Hair follicular keratinocyte (primary cell): ENCODE measurements at places on chromosomes 2 and 18. TPM values are rescaled to one million over a fixed set of nuclear protein-coding genes. Genes with fewer than 3 reads are reported as not detected.

The KCNJ3 gene
- not detected in 2 replicates for total RNA-seq

The SERPINB10 gene
- total RNA-seq, result 0.08 TPM in 1 of 2 replicates, not detected in the other

The XDH gene
- 33.5 and 87.8 TPM in 2 replicates for total RNA-seq

The CRYGC gene
- not detected in 2 replicates for total RNA-seq

The TLX2 gene
- total RNA-seq, result 0.08 TPM in 1 of 2 replicates, not detected in the other

The ABCG5 gene
- not detected in 2 replicates for total RNA-seq

The MC5R gene
- total RNA-seq, result not detected in 2 replicates

The PPP4R3B gene
- total RNA-seq, result 24.8 and 33.8 TPM in 2 replicates

The IL1RL1 gene
- total RNA-seq, result 1.5 and 4.3 TPM in 2 replicates

The AQP12A gene
- total RNA-seq, result not detected in 2 replicates

The SERPINB2 gene
- total RNA-seq, result 51.8 and 59.3 TPM in 2 replicates
